ENCODE measurements at places on chromosomes 3 and 15.

- no peak for DNase-seq
Measured at GRCh38 chr15:100167884-100168375, 173.8 kb downstream of the ADAMTS17 start.

DNA sequence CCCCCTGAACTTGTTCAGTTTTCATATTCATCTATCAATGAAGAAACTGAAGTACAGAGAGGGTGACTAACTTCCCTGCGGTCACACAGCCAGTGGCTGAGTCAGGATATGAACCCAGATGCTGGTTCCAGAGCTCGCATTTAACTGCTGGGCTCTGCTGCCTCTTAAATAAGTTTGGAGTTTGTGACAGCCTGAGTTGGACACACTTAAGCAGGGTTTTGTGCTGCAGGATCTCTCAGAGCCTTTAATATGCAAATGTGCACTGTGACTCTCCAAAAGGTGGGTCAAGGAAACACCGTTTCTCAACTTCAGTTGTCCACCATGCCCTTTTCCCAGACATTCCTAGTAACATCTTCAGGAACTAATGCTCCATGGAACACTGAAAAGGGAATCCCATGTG, 45.8 kb downstream of the EBLN2 start:
- no peak for DNase-seq

DNA sequence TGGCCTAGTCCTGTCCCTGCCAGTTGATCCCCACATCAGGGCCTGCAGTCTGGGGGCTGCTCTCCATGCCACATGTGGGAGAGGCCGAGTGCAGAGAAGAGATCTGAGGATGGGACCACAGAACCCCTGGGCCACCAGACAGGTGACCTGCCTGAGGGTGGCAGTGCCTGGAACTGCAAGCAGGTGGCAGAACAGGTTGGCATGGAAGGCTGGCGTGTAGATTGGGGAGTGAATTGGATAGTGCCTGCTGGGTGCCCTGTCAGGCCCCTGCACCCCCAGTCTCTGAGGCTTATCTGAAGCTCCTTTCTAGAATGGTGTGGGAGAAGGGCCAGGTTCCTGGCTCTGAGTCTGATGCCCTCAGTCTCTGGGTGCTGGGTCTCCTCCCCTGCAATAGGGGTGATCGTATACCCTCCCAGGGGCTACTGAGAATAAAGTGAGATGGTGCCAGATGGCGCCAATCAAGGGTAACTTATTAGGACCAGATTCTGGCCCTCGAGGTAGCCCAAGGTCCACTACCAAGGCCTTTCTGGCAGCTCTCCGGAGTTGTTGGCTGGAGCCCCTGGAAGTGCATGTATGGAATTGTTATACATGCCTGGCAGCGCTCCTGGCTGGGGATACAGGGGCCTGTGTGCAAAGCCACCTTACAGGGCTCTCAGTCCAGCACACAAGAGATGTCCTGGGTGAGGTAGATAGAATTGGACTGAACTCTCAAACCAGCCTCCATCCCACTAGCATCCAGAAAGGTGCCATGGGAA, 15.7 kb downstream of the C3orf18 start:
- DNase-seq: no peak

DNA sequence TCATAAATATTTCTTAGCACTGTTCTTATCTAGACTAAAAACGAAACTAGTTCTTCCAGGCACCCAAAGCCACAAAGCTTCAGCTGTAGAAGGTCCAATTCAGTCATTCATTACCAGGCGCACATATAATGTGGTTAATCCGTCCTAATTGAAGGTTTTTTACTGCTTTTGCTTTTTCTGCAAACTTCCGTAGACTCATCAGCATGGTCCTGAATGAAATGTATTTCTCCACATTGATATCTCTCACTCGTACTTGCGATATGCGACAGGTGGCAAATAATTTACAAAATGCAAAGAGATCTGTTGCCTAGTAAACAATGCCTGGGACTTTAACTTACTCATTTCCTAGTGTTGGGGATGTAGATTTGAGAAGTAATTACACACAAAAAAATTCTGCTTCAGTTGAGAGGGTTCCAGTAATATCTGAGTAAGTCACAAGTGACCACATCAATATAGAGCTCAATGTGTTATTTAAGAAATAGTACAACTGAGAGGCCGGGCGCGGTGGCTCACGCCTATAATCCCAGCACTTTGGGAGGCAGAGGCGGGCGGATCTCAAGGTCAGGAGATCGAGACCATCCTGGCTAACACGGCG, 75.0 kb upstream of the MBNL1 start:
- DNase-seq: no peak

- peak; percentile 5 for DNase-seq
Measured at GRCh38 chr3:51712038-51712420, 5.2 kb downstream of the GRM2 start.
